ENCODE measurements at places on chromosomes 12 and 14. TPM values are rescaled to one million over a fixed set of nuclear protein-coding genes. Genes with fewer than 3 reads are reported as not detected.

The MYF6 gene
- total RNA-seq: not detected

DNA sequence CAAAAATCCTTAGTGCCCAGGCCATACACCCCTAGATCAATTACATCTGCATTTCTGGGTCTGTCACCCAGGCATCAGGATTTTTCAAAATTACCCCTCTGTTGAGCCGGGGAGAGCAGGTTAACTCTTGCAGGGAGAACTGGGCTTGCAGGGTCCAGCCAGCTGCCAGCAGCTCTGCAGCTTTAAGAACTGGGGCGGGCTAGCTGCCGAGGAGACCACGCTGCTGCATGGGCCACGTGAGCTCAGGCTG lies at the start of gene DGLUCY:
Gene DGLUCY (plus strand): TSS at position 245 of the 250 bp plus-strand sequence. CDS start 46,222 bp downstream, outside the sequence.
- DNase-seq: peak; percentile 79

The GPRC5D gene
- not detected for total RNA-seq

DNA sequence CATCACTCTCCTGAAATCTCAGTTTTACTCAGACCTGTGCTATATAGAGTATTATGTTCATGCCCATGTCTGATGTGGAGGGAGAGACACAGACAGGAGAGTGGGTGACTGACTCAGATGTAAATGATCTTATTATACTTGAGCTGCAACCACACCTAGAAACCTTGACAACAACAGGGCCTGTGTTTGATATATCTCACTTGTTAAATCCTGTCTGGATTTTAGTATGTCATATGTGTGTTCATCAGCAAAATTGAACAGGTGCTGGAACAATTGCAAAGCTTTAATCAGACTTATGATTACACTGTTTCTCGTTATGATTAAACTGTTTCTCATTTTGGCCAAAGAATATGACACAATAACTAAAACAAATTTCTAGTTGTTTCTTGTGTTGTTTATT lies 37.7 kb downstream of the DIP2B start:
- no peak for DNase-seq

GRCh38 chr14:20680843-20681347 lies 3.5 kb upstream of the RNASE4 start:
- no peak for DNase-seq

The GALNT16 gene
- total RNA-seq: 35.9 TPM

GRCh38 chr12:20184514-20184913 lies 183.8 kb upstream of the PDE3A start:
- no peak for DNase-seq

GRCh38 chr12:132491138-132491663 lies 1.2 kb downstream of the FBRSL1 start:
- no peak for DNase-seq

- DNase-seq: no peak
Observed at GRCh38 chr12:53391724-53392123, 11.7 kb downstream of the SP1 start.

The NANOG gene
- total RNA-seq: 0.07 TPM

GRCh38 chr14:77593501-77593961 lies 22.9 kb downstream of the SPTLC2 start:
- DNase-seq: no peak

The SPX gene
- total RNA-seq: 2.4 TPM

- no peak for DNase-seq
Observed at GRCh38 chr14:38994731-38995130, 108.3 kb downstream of the SEC23A start.

The TGFB3 gene
- total RNA-seq: 16.1 TPM

The DBX2 gene
- not detected for total RNA-seq
